Epithelial cell of proximal tubule (primary cell): ENCODE measurements at places on chromosomes 3 and 15. TPM values are rescaled to one million over a fixed set of nuclear protein-coding genes. Genes with fewer than 3 reads are reported as not detected.

DNA sequence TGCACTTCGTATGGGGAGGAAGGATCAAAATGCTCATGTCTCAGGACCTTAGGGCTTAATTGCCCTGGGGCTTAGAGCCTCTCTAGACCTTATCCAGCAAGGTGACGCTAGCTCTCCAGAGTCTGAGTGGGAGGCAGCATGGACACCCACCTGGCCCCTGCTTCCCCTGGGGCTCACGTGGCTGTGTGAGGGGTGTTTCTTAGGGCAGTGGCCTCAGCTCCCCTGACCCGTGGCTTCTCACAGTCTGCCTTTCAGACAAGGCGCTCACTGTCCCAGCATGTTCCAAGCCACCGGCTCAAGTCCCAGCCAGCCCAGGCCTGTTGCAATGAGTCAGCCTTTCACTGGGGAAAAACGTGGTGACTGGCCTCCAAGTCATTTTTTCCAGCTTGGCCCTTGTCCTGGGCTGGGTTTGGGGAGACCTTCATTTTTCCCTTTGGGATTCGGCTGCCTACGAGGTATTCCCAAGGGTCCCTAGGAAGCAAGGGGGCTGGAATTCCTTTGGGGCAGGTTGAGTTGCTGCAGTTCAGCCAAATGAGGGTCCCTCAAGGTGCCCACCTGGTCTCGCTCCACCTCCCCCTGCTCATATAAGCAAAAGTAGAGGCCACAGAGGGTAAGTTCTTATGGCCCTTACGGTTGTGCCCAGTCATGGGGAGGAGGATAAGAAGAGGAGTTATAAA is 15.7 kb downstream of the BHLHE40 start:
- peak; percentile 94 for DNase-seq

DNA sequence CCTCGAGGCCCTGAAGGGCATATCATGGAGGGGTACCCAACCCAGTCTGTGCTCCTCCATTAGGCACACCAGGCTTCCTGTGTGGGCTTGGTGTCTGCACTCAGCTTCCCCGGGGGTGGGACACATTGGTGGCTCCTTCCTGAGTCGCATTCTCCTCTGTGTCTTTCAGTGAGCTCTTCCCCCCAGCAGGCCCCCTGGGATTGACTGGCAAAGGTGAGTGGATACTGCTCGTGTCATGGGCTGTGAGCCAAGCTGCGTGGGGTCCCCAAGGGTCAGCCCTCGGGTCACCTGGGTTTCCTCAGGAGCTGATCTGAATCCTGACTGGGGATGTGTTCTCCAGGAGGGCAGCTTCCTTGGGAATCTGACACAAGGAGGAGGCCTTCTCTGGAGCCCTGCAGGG is 231.0 kb downstream of the SNRPN start:
- no peak for DNase-seq

Gene ST8SIA2
- 5.6 and 6.3 TPM in 2 replicates for total RNA-seq

- no peak for DNase-seq
These were observed 149.8 kb downstream of the TMCO5A start for GRCh38 chr15:38084289-38084688.

Gene IL17RC
- 33.2 and 35.3 TPM in 2 replicates for total RNA-seq

DNA sequence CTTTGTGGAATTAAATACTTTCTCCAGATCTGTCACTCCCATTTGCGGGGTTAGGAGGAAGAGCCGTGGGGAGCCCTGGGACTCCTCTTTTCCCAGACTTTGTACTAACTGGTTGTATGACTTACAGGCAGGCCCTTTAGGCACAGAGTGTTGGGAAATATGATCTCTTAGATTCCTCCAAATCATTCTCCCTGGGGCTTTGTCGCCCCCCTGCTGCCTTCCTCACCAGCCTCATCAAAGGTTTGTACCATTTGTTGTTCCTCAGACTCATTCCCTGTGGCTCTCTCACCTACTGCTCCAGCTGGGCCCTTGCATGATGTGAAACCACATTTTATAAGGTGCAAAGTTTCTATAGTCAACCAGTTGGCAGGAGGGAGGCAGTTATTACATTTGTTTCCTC is 56.4 kb downstream of the CRYGS start:
- DNase-seq, result no peak

Gene CSPG5
- 0.65 and 2.2 TPM in 2 replicates for total RNA-seq

Gene NPAP1
- 0.07 TPM in 1 of 2 replicates, not detected in the other for total RNA-seq

- no peak for DNase-seq
These were observed 17.2 kb downstream of the TSEN2 start for GRCh38 chr3:12501360-12502020.

GRCh38 chr3:16912400-16913263 is 27.9 kb downstream of the PLCL2 start:
- DNase-seq, result no peak

- DNase-seq, result no peak
These were observed 51.4 kb downstream of the CORO2B start for GRCh38 chr15:68630211-68630555.

GRCh38 chr15:59528961-59529402 is 82.6 kb upstream of the GCNT3 start:
- peak; percentile 42 for DNase-seq

DNA sequence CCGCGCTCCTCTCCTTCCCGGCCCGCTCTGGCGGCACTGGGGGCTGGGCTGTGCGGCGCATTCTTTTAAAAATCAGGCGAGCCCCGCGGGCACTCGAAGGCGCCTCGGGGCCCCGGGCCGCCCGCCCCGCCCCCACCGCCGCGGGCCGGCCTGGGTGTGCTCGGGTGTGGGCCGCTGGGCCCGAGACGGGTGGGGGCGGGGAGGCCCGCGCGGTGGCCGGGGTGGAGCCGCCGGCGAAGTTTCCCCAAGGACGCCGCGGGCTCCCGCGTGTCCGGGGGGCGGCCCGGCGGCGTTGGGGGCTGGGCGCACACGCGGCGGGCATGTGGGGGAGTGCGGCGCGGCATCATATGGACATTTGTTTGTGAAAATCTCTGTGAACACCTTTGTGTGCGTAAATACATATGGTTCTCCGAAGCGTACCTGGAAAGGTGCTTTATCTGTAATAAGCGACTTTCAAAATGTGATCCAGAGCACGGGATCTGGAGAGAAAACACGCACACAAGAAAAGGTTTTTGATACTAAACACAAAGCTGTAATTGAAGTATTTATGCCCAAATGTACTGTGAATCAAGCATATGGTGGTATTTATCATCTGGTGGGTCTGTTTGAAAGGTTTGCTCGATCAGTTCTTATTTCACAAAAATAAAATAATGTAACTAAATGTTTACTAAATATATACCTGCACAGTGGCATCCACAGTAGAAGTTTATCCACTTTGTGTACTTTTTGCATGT is 612 bp upstream of the TBL1XR1 start:
- DNase-seq, result no peak

DNA sequence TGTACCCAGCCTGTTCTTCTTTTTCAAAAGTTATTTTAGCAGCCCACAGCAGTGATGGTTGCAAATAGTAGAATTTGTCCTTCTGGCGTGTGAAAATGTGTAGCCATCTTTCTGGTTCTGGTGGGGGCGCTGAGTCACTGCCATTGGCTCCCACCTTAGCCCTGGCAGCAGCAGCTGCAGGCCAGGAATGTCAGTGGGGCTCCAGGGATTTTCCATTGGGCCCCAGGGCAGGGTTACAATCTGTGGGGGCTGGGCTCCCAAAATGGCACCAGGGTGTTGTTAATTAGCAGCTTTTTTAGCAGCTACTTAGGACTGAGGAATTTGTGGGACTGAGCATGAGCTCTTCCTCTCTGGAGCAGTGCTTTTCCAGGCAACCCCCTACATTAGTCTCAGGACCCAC is 38.9 kb downstream of the TOPAZ1 start:
- no peak for DNase-seq

DNA sequence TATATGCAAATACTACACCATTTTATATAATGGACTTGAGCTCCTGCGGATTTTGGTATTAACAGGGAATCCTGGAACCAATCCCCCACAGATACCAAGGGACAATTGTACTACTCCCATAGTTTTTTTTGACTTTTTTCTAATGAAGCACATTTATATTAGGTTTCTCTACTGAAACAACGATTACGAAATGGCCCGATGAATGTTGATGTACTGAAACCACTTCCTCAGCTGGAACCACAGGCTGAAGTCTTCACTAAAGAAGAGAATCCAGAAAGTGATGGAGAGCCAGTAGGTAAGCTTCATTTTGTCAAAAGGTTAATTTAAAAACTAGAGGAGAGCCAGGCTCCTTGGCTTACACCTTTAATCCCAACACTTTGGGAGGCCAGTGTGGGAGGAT is 121.5 kb upstream of the LRRFIP2 start:
- DNase-seq, result no peak

Gene TM4SF18
- total RNA-seq, result 1.4 TPM in 2 replicates

GRCh38 chr3:189148081-189148507 is 23.7 kb upstream of the TPRG1 start:
- no peak for DNase-seq

DNA sequence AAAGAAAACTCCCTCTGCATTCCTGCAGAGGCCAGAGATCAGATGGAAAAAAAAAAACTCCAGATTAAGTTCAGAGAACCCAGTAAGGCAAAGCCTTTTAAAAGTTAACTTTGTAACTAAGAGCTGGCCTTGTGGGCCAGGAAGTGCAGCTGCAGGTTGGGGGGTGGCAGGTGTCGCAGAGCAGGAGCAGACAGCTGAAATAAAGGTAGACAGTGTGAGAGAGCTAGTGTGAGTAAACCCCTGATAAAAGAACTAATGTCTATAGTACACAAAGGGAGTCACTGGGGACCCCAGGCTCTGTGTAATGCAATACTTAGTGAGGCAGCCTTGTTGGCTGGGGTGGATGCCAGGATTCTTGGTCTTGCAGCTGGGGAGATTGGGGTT is 42.1 kb downstream of the PPCDC start:
- no peak for DNase-seq

- no peak for DNase-seq
These were observed 118.3 kb downstream of the RFTN1 start for GRCh38 chr3:16395212-16395611.

DNA sequence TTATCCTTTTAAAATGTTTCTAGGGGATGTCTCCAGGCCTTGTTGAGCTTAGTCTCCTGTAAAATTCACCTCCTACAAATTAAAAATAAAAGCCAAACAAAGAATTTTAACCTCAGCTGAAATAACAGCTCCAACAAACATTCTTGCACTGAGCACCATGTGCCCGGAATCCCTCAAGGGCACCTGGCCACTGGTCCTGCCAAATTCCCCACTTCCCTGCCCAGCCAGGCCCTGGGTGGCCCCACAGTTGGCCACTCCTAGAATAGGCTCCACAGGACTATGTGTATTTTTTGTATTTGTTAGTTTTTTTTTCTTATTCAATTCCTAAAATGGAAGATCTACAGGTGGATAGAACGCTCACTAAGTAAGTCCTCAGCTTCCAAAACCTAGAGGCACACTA is 33.1 kb upstream of the PLA2G4E start:
- no peak for DNase-seq

Gene PIERCE2
- 1.4 and 3.3 TPM in 2 replicates for total RNA-seq

DNA sequence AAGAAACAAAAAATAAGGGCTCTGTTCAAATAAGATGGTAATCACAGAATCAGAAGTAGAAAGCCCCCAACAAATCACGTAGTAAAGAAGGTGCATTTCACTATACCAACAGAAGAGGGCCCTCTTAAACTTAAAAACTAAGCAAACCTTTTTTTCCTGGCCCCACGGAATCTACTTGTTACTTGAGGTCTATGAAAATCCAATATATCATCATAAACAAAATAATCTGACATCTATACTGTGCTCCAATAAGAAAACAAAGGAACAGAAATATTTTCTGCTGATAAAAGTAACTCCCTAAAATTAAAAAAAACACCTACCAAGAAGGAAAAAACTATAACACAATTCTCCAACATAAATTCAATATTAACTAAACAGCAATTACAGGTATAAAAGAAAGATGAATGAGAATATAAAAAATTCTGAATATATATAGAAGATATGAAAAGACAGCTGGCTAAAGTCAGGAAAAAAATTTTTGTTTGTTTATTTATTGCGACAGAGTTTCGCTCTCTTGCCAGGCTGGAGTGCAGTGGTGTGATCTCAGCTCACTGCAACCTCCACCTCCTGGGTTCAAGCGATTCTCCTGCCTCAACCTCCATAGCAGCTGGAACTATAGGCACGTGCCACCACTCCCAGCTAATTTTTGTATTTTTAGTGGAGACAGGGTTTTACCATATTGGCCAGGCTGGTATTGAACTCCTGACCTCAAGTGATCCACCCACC is 81.8 kb downstream of the CLASP2 start:
- peak; percentile 12 for DNase-seq

DNA sequence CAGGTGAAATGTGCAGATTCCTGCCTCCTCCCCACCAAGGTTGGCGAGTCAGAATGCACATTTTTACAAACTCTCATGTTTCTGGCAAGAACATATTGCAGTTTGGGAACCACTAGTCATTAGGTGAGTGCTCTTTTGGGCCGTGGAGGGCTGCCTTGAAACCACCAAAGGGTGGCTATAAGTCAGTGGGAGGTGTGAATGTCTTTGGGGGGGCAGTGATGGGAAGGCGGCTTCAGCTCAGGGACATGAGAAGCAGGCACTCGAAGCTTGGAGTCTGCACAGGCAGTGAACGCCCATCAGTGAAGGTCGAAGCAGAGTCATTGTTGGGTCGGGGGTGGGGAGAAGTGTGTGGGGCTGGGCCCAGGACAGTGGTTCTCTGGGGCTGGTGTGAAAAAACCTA is 1.1 kb downstream of the NOX5 start:
- DNase-seq, result no peak

- DNase-seq, result no peak
These were observed 634.9 kb upstream of the CFAP20DC start for GRCh38 chr3:59684766-59685165.

GRCh38 chr3:175526191-175526590 is 667.1 kb downstream of the NAALADL2 start:
- no peak for DNase-seq

DNA sequence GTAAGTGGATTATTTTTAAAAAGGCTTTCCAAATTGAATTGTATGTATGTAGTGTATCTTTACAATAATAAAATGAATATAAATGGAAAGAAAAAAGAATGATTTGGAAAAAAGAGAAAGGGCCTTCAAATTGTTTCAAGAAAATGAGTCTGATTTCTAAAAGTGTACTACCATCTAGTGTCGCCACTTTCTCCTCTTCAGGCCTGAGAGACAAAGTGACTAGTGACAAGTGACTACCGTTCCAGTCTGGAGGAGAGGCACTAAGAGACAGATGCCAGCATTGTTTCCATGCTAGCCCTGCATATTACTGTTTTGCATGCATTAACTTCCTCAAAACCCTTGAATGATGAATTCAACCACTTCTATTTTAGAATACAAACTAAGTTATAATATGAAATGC is 39.3 kb downstream of the P3H2 start:
- no peak for DNase-seq

Gene GXYLT2
- total RNA-seq, result 1.6 and 2.8 TPM in 2 replicates

- DNase-seq, result no peak
These were observed 297.6 kb downstream of the TBC1D5 start for GRCh38 chr3:17444865-17445264.

GRCh38 chr15:39776068-39776467 is 6.6 kb downstream of the FSIP1 start:
- no peak for DNase-seq

Gene PCOLCE2
- total RNA-seq, result 4.5 and 7.7 TPM in 2 replicates

DNA sequence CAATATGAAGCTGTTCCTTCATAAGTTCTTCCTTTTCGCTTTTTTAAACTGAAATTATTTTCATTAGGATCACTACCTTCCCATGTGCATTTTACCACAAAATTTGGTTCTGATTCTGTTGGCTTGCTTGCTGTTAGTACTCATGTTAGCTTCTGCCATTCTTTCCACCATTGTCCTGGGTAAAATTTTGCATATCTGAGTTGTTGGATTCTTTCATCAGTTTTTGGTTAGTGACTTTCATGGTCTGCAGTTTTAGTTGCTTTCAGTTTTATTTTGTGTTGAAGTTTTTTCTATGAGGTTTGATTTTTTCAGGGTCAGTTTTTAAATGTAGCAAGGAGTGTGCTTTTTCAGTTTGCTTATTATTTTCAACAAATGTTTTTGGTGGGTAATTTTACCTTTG is 71.9 kb downstream of the SMAD3 start:
- no peak for DNase-seq
